Stimulated activated CD8-positive, alpha-beta memory T cell treated with anti-CD3 and anti-CD28 coated beads, Interleukin-15, amount 100 ng/mL, for 24 hours (primary cell): ENCODE measurements at places on chromosomes 2 and 18.

DNA sequence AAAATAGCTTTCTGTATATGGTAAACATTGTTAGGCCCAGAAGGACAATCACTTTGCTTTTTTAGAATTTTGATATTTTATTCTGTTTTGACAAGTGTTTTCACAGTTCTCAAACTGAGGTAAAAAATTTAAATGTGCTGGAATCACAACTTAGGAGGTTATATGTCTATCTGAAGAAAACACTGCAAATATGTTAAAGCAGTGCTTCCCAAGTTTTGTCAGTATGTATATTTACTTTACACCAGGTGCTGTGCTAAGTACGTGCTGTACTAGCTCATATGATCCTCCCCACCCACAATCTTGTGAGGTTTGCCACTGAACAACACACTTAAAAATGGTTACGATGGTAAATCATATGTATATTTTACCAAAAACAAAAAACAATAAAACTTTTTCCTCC, 124.2 kb downstream of the CABYR start:
- no peak for DNase-seq

- no peak for DNase-seq
Measured at GRCh38 chr2:222884805-222885424, 24.1 kb downstream of the ACSL3 start.

GRCh38 chr2:96947949-96948833, 38.2 kb downstream of the FAM178B start:
- DNase-seq = no peak

- DNase-seq = no peak
Measured at GRCh38 chr18:9931146-9931545, 17.3 kb downstream of the VAPA start.

DNA sequence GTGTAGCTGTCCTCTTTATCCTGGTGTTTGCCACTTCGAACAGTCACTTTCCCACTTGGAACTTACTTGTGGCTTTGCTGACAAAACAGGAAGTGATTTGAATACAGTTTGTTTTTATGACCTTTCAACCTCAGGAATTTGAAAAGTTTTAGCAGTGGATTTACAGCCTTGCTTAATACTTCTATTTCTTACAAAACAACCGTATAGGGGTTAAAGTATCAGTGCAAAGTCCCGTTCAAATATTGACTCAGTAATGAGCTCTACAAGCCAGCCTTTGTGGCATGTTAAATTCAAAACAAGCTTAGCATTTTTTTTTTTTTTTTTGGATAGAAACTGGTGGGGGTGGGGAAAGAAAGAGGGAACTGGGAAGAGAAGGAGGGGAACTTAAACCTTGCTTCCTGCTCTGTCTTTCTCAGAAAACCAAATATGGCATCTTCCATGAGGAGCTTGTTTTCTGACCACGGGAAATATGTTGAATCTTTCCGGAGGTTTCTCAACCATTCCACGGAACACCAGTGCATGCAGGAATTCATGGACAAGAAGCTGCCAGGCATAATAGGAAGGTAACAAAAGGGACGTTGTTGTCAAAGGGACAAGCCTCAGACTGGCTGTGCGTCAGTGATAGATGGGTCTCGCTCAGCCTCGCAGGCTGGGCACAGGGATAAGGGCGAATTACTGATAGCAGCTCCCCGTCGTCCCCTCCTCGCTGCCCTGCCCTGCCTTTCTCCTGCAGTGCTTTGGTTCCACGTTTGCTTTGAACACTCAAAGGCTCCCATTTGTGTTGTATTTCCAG, at the start of gene HNMT:
TSS of gene HNMT (plus strand) at position 408 of the 793 bp plus-strand sequence. CDS start at position 427, 19 bp downstream.
- no peak for DNase-seq

GRCh38 chr18:36420826-36421225, 123.3 kb downstream of the FHOD3 start:
- DNase-seq = no peak

GRCh38 chr2:37855283-37856041, 69.6 kb upstream of the RMDN2 start:
- DNase-seq = no peak
